ENCODE measurements at places on chromosomes 7 and 10. TPM values are rescaled to one million over a fixed set of nuclear protein-coding genes. Genes with fewer than 3 reads are reported as not detected.

CLDN3 gene
- not detected for total RNA-seq

SLC13A1 gene
- not detected for total RNA-seq

HOXA10 gene
- total RNA-seq: under 0.01 TPM

ADAM22 gene
- 0.50 TPM for total RNA-seq

CPA4 gene
- 0.92 TPM for total RNA-seq

SCIN gene
- total RNA-seq: under 0.01 TPM
